ENCODE measurements at places on chromosomes 3 and 15.

DNA sequence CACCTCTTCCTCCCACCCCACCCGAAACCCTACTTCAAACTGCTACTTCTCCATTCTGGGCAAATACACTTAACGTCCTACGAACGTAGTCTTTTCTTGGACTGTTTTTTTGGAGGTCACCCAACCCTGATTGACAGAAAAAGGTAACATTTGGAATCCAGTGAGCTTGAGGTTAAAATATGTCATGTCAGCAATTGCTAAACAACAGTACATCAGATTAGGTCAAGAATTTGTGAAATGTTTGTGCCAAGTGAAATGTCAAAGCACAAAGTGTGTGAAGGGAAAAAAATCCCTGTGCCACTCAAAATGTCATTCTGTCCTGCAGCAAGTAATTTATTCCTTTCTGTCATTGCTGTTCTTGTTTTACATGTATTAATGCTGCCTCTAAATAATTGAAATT lies 49.2 kb upstream of the PPP2R3A start:
- DNase-seq = no peak

DNA sequence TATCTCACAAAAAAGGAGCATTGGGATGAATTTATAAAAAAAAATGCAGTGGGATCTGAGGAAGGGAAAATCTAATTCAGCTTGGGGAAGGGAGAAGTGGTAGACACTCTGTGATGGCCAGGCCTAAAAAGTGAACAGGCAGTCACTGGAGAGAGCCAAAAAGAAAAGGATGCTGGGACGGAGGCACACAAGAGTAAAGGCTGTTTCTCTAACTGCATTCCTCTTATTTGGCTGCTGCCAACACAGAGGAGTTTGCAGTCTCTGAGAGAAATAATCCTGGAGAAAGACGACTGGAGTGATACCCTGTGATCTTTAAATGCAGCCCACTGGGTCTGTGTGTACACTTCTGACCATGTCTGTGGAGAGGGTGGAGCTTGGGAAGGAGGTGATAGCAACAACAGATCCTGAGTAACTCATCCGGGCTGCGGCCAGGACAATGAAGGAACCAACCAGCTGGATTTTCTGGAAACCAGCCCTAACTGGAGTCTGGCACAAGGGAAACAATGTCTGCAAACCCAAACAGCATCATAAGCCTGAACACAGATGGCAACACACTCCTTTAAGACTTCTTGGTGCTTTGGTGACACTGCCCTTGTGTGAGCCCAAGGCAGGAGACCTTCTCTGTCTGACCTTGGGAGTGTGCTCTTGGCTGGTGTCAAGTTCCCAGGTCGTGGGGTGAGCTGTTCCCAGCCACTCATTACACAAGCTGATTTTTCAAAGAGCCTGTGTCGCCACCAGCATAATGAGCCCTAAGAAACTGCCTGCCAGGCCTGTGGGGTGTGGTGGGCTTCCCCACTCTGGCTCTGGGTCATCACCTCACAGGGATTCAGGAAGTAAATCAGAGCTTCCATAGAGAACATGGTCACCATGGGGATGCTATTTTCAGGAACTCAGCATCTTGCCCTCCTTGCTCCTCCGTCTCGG lies 8.0 kb downstream of the FYCO1 start:
- no peak for DNase-seq

DNA sequence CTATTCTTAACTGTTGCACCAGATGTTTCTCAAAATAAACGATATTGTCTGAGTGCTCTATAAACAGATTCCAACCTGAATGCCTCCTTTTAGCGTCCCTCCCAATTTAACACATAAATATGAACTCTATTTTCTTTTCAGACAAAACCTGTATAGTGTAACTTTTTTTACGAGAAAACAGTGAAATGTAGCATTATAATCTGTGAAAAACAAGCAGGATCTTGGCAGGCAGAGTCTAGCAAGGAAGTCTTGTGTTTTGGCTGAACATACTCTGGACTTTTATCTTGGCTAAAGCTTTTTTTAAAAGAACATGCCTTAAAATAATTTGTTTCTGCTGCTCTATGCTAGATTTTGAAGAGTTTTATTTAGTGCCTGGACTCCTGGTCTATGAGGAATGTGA lies 150.5 kb downstream of the ROBO2 start:
- no peak for DNase-seq

- DNase-seq = no peak
Measured at GRCh38 chr3:134476306-134476705, 9.5 kb downstream of the ANAPC13 start.

DNA sequence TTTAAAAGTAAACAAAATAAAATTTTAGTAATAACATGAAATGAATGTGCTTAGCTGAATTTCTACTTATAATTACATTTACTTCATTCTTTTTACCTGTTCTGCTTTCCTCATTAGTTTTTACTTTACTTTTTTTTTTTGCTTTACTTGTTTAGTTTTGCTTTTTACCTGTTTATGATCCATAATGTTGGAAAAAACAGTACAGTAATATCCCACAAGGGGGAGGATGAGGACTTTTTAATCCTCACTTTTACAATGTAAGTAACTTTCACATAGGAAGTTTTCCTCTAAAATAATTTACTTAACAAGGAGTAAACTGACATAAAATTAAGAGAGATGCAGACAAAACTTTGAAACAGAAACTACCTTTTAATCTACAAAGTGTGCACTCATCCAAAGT lies 268.7 kb downstream of the TBC1D5 start:
- no peak for DNase-seq

DNA sequence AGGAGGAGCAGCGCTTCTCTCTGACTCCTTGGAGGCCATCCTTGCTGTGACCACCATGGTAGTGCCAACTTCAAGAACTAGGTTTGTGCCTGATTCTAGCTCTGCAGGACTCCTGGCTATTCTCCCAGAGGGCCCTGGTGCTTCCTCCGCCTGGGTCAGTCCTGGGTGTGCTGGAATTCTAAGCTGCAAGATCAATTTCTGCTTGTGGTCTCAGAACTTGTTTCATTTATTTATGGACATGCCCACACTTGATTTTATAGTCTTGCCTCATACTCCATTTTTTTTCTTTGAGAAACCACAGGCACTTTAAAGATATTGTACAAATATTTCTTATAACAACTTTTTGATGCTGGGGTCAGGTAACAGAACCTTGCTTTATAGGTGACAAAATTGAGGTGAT lies 87.6 kb downstream of the PDCD6IP start:
- no peak for DNase-seq

GRCh38 chr3:71652781-71653413 lies 69.4 kb upstream of the FOXP1 start:
- DNase-seq = peak; percentile 38

GRCh38 chr15:59244337-59244736 lies 37.7 kb downstream of the LDHAL6B start:
- no peak for DNase-seq

- DNase-seq = no peak
Measured at GRCh38 chr3:168859574-168859973, 763.9 kb upstream of the GOLIM4 start.

- no peak for DNase-seq
Measured at GRCh38 chr15:41284427-41285177, 47.8 kb downstream of the OIP5 start.

- DNase-seq = no peak
Measured at GRCh38 chr3:14602006-14602803, 49.4 kb upstream of the CCDC174 start.

GRCh38 chr3:99298661-99299060 lies 339.7 kb upstream of the COL8A1 start:
- no peak for DNase-seq

DNA sequence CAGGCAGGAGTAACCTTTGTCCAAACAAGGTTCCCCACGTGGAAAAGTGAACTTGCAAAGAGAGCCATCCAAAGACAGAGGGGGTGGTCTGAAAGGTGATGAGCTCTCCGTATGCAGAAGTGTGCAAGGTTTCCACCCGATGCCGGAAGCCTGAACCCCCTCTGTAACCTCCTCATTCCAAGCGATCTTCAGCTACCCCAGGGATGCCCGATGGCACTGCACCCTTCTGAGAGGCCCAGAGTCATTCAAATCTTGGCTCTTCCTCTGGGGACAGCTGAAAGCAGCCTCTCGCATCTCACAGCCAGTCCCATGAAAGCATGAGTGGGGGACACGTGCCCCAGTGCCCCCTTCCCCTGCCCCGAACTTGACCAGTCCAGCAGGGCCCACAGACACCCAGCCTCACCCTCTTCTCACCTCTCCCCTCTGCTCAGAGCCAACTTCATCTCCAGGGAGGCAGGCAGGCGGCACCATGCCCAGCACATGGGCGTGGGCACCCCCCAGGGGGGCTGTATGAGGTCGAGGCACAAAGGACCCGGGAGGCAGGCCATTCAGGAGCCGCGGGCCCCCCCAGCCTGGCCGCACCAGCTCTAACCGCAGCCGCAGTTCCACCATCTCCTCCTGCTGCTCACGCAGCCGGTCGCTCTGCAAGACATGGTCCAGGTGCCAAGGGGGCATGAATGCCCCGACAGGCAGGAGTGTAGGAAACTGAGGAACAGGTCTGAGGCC lies 8.7 kb downstream of the KIF7 start:
- no peak for DNase-seq

DNA sequence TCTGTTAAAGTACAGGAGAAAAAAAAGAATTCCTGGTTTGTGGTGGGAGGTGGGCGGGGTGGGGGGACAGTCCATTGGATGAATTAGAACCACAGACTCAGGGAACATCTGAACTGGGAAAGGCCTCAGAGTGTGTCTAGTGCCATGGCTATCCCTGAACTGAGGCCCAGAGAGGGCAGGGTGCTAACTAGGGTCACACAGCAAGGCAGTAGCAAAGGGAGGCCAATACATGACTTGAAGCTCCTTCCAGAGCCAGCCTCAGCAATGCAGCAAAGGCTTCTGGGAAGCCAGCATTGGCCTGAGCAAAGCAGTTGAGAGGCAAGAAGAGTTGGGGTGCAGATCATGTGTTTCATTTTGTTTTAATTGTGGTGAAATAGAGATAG lies 85.4 kb downstream of the SMAD6 start:
- no peak for DNase-seq

DNA sequence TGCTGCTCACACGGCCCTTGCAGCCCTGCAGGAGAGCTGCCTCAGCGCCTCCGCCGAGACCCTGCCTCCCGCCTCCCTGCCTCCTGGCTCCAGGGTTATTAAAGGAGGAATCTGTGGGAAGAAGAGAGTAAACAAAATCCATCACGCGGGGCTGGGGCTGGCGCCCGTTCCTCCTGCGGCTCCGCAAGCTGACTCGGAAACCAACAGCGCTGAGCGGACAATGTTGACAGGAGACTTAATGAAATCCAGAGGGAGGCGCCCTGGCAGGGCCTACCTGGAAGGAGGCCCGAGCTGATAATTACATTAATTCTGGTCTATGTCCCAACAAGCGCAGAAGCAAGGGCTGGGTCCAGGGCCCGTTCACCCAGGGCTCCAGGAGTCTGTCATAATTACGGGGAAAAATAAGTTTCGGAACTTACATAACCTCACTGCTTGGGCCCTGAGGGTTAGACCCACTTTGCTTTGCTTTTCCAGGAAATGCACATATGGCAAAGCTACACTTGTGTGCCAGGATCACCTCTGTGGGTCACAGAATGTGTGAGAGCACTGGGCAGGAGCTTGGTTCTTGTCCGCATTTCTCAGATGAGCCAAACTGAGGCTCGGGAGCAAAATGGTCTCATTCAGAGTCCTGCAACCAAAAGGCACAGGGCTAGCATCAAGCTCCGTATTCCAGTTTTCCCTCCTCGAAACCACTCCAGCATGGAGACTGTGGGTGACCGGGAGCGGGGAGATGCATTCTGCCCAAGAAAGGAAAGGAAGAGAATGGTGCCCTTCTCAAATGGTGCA lies 43.8 kb upstream of the SLC6A6 start:
- DNase-seq = no peak

DNA sequence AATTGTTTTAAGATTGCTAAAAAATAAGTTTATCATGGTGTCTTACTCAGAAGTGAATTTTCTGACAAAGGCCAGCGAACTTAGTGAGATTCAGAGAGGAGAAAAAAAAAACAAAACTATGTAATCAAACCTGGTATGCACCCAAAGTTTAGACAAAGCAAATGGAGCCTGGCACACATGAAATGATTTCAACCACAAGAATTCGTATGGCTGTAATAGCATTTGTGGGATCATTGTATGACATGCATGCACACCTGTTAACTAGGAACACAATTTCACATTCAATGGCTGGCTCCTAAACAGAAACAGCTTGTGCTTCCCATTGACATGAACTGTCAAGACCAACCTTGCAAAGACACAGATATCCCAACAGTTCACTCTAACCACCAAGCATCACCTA lies 94.6 kb downstream of the ZIC4 start:
- no peak for DNase-seq

DNA sequence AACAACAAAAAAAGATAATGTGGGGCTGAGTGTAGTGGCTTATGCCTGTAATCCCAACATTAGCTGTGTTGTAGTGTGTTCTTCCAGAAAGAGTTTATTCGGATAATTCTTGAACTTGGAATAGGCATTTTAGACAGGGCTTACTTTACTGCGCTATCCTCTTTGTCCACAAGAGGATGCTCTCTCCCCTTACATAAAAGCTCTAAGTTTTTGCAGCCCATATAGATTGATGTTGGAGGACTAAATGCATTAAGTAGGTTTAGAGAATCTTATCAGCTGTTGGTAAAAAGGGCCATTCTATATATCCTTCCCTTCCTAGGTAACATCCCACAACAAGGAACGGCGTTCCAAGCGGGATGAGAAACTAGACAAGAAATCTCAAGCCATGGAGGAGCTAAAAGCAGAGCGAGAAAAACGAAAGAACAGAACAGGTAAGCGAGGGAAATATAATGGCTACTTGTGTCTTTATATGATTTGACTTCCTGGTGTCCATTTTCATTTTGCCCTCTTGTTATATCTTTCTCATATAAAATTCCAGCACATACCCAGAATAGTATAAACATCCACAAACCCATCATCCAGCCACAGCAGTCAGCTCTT lies 27.8 kb upstream of the ITPKA start:
- peak; percentile 23 for DNase-seq

GRCh38 chr3:162769564-162769963 lies 1273.0 kb downstream of the OTOL1 start:
- no peak for DNase-seq

- DNase-seq = no peak
Measured at GRCh38 chr15:45402955-45403877, 24.9 kb upstream of the GATM start.

DNA sequence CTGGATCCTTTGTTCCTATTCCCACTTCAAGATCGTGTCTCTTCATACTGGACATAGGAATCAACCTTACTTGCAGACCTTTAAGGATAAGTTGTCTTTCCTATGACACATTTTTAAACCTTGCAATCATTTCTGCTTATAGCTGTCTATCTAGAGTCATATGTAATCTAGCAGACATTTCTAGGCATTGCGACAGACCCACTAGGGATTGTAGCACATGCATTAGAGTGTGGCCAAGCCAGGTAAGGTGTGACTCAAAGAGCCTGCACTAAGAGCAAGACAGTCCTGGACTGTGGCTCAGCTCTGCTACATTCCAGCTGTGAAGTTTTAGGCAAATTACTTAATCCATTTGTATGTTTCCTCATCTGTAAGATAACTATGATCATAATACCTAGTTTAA lies 38.8 kb upstream of the BFSP2 start:
- no peak for DNase-seq

- no peak for DNase-seq
Measured at GRCh38 chr3:6222069-6222468, 638.8 kb upstream of the GRM7 start.

GRCh38 chr3:176799675-176800074 lies 397.6 kb downstream of the TBL1XR1 start:
- DNase-seq = no peak

All from stromal cell of bone marrow (primary cell).